ENCODE measurements at places on chromosomes 7 and 10.

DNA sequence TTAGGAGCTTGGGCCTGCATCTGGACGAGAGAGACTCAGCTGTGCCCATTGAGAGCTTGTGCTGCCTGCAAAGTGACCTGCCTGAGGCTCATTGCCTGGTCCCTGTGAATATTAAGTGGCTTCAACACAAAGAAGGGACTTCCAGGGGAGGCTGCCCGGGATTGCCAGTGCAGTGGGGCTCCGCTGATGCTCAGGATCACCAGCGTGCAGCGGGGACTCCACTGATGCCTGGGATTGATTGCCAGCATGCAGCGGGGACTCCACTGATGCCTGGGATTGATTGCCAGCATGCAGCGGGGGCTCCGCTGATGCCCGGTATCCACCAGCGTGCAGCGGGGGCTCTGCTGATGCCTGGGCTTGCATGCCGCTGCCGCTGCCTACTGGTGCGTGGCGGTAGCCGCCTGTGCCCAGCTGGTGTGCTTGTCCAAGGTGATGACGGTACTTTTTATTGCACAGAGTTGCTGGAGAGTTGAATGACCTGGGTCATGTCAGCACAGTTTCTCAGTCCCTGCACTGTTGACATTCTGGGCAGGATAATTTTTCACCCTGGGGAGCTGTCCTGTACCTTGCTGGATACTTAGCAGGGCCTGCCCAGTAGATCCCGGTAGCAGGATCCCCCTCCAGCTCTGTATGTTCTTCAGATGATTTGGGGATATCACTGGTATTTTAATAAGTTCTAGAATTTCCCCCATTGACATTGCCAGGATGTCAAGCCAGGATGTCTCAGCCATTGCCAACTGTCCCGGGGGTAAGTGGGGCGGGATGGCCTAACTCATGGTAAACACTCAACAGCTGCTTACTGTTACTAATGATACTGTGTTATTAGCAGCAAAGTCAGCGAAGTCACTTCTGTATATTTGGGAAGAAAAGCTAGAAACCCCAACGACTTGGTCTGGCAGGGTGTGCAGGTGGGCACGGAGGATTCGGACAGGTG is 13.0 kb downstream of the DOCK1 start:
- no peak for DNase-seq

DNA sequence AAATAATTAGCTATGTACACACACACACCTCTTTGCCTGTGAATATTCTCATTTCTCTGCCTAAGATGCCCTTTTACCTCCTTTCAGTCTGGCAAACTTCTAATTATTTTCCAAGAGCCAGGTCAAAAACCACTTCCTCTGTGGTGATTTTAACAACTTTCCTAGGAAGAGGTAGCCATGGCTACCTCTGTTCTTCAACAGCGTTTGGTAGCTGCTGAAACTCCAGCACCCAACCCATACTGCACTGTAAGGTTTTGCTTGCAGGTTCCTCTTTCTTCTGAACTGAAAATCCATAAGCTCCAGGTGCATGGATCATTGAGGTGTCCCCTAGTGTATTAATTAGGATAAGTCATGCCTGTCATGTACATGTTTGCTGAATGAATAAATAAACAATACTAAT is 25.6 kb downstream of the NRCAM start:
- no peak for DNase-seq

GRCh38 chr10:124087672-124088634 is 5.4 kb downstream of the CHST15 start:
- DNase-seq, result no peak

- DNase-seq, result no peak
These were observed 3.4 kb upstream of the SMARCD3 start for GRCh38 chr7:151251689-151252560.

- DNase-seq, result no peak
These were observed 63.1 kb upstream of the STEAP1B start for GRCh38 chr7:22563032-22563501.

GRCh38 chr10:97590748-97591495 is 1.4 kb downstream of the C10orf62 start:
- no peak for DNase-seq

DNA sequence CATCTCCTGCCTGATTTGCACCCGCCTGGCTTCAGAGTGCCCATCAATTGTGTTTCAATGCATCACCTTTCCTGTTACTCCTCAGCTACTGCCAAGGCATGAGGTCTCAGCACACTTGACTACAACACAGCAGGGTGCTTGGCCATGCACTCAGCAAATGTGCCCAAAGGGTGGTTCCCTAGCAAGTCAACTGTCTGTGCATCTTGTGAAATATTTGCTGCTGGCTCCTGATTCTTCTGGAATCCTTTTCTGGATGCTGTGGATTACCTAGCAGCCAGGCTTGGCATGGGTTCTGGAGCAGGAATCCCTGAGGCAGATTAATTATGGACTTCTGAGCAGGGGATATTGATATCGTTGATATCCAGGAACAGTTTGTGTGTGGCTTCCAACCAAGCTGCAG is 662.6 kb upstream of the MGMT start:
- no peak for DNase-seq

GRCh38 chr10:71675295-71675970 is 44.1 kb downstream of the C10orf105 start:
- DNase-seq, result no peak

GRCh38 chr7:139457153-139457946 is 26.1 kb downstream of the KLRG2 start:
- no peak for DNase-seq

- no peak for DNase-seq
These were observed 31.5 kb upstream of the CFAP46 start for GRCh38 chr10:132973903-132974241.

- DNase-seq, result no peak
These were observed 140.4 kb upstream of the NPY start for GRCh38 chr7:24143547-24143946.

DNA sequence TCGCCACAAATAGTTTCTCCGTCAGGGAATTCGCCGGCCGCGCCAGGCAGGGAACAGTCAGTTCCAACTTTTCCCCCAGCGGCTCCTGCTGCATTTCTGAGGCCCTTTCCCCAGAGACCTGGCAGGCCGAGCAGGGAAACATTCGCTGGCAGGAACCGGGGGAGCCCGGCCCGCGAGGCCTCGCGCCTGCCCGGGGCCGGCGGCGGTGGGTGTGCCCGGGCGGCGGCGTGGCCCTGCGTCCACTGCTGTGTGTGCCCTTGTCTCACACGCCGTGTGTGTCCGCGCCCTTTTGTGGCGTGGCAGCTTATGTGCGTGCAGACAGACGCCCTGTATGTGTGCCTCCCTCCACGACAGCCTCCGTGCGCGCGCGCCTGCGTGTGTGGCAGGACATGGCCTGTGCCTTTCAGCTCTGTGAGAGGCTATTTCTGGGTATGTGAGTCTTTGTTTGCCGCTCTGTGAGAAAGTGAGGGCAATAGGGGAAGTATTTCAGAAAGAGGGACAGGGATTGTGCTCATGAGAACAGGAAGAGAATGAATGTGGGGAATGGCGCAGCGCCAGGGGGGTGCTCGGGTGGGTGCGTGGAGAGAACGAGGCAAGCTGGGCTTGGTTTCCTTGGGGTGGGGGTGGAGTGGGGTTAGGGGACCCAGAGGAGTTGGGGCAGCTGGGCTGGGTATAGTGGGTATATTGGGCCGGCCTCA is 689 bp upstream of the SMARCD3 start:
- DNase-seq, result no peak

- DNase-seq, result no peak
These were observed 48.2 kb downstream of the GNA12 start for GRCh38 chr7:2795906-2796305.

GRCh38 chr7:38284553-38284952 is 11.1 kb upstream of the TARP start:
- no peak for DNase-seq

DNA sequence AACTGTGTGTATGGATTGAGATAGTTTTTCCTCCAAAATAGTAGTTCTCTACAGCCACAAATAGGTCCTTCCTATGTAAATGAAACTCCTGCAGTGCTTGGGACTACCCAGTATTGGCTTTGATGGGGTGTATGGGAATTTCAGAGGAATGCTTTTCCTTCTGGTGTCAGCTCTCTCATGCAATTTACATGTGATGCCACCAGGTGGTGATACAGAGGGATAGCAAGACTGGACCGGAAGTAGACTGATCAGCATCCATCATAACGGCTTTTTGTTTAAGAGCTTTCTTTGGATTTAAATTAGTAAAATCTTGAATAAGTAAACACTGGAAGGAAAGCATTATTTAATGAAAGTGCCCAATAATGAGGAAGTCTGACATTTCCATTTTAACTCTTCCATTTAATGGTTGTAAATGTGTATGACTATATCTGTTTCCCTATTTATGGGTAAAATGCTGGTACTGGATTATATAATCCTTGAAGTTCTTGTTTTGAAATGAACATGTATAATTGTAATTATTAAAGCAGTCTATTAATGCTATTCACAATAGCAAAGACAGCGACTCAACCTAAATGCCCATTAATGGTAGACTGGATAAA is 22.7 kb downstream of the DYNC1I1 start:
- DNase-seq, result no peak

DNA sequence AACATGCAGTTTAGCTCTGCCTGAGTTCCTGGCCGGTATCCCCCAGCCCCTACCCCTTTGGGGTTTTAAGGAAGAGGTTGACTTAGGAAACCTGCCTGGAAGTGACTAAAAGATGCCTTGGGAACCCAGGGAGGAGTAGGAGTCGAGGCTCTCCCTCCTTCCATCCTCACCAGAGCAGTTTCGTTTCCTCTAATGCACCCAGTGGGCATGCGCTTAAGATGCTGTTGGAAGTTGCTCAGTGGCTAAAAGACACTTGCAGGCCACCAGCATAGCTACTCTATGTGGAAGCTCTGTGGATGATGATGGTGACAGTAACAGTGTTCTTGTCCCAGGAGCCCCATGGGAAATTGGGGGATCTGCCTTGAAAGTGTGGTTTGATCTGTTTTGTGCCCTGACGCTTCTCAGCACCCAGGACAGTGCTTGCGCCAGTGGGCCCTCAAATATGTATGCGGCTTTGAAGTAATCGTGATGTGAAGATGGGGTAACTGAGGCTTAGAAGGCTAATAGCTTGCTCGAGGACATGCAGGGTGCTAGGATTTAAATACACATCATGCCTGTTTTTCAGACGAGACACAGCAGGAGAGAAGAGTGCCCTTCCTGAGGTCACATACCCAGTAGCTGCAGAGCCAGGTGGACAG is 32.0 kb downstream of the TBATA start:
- DNase-seq, result no peak

GRCh38 chr10:78567680-78568455 is 500.9 kb upstream of the ZMIZ1 start:
- no peak for DNase-seq

DNA sequence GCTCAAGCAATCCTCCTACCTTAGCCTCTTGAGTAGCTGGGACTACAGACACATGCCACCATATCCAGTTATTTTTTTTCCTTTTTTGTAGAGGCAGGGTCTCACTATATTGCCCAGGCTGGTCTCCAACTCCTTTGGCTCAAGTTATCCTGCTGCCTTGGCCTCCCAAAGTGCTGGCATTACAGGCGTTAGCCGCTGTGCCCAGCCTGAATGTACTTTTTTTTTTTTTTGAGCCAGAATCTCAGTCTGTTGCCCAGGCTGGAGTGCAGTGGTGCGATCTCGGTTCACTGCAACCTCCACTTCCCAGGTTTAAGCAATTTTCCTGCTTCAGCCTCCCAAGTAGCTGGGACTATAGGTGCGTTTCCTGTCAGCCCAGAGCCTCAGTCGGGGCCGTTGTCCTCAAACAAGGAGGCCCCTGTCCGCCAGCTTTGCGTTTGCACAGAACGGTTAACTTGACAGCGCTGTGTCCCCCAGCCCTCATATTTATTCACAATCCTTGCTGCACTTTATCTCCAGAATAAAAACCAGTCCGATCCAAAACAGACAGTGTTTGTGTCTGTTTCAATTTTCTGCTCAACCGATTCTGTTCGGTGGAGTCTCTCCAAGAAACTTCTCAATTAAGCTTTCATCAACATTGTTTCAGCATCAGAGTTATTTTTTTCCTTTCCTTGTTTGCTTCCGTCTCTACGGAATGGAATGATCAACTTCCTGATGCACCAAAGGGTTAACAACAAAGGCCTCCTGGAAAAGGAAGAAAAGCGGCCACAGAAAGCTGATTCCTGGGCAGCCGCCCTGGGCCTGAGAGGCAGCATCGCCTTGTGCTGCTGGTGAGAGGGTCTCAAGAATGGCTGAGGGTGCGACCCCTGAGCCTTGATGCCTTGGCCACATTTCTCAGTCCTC is 64.5 kb downstream of the PDIA4 start:
- no peak for DNase-seq

- DNase-seq, result no peak
These were observed 31.7 kb upstream of the FAM204A start for GRCh38 chr10:118373786-118374185.

- no peak for DNase-seq
These were observed 81.5 kb upstream of the DIP2C start for GRCh38 chr10:770975-771374.

DNA sequence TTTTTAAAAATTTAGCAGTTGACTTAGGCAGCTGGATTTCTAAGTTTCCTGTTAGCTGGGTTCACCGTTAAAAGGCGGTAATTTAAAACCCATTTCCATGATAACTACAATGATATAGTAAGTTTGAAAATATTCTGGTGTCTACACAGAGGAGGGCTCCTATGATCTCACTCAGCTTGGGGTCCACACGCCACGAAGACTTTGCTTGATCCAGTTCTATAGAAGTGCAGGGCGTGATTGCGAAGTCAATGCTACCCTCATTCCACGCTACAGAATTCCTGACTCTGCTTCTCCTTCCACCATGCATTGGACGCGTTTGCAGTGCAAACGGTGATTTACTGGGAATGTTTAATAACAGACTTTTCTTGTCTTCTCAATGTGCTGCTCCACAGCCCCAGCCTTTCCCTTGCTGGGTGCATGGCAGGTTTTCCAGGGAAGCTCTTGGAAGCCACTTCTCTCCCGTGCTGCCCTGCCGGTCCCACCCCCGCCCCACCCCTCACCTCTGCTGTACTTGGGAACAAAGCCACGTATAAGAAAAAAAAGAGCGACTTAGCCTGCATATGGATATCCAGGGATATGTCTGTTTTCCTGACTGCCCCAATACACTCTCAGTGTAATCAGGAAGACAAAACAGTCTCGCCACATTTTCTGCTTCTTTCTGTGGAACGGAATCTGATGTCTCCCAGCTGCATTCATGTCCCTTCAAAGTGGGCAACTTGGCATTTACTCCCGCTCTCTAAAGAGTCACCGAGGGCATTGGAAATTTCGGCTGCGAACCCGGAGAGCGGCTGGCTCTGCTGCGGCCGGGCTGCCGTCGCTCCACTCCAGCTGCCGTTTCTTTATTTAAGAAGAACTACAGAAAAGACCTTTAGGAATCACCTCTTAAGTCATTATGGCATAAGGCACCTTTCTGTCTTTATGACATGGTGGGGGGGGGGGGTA is 434.4 kb upstream of the MGMT start:
- no peak for DNase-seq

DNA sequence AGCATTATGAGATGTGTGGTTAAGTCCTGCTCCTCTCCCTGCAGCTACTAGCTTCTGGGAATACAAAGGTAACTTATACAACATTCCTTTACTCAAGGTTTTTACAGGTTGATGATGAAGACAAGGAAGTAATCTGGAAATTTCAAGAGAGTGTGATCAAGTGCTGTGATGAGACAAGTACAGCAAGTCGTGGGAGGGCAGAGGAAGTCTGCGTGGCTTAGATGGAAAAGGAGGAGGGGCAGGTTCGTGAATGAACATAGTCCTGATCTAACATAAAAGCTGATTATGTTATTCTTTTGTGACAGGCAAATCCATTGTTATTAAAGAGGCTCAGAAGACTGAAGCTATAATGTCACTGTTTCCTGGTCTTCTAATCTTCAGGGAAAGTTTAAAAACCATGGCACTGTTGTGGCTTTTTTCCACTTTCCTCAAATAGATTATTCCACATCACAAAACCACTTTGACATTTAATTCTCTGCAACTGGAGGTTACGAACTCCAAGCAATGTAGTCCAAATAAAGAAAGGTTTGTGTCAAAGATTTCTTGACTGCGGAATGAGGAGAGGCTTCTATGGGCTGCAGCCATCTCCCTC is 84.1 kb downstream of the CPXM2 start:
- no peak for DNase-seq

Data from KG1 (cell line).